ENCODE measurements at places on chromosomes 12 and 14.

DNA sequence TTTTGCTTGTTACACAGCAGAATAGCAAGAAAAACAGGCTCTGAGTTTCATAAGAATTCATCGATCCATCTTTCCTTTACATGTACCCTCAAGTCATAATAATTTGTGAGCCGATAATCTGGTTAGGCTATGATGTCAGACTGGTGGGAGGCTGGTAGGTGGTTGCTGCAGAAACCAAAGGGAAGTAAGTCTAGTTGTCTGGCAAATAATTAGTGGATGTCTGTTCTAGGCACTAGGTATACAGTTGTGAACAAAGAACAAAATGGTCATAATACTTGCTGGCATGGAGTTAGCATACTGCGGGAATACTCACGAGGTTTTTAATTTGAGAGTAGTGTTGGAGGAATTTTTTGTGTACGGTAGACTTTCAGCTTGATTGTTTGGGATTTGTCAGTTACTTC lies 8.8 kb downstream of the SUSD6 start:
- DNase-seq = no peak

GRCh38 chr12:29552994-29553748 lies 55.7 kb upstream of the OVCH1 start:
- DNase-seq = no peak

GRCh38 chr14:94823556-94824341 lies 53.8 kb upstream of the GSC start:
- peak; percentile 19 for DNase-seq

DNA sequence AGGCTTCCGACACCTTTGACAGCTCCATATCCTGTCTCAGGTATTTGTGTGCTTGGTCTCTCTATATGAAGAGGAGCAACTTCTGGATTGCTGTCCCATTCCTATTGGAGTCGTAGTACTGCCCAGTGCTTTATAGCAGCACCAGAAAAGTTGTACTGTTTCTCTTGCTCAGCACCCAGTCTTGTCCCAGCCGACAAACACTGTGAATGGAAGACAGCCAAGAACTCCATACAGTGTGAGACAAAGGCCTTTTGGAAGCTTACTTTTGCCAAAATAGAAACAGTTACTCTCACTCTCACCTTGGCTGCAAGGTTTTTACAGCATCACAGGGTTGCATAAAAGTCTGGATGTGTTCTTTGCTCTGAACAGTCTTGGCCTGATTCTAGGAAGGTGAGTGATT lies 105.3 kb downstream of the TGFB3 start:
- DNase-seq = no peak

DNA sequence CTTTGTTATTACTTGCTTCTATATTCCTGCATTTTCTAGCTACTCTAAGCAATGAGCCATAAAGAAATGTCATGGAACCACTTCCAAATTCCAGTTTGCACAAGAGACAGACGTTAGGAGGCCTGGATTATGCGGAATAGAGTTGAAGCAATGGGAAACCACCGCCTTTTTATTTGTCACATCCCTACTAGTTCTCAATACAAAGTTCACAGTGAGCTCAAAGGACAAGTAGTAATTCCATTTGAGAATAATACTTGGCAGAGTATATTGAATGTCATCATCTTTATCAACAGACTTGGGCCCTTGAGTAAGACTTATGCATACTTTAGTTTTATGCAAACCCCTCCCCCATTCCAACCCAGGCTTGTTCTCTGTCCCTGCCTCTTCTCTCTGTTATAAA lies 3.7 kb upstream of the SLC15A5 start:
- no peak for DNase-seq

GRCh38 chr12:120218680-120219606 lies 18.0 kb upstream of the RPLP0 start:
- DNase-seq = no peak

GRCh38 chr12:64636856-64637255 lies 26.6 kb downstream of the RASSF3 start:
- DNase-seq = no peak

DNA sequence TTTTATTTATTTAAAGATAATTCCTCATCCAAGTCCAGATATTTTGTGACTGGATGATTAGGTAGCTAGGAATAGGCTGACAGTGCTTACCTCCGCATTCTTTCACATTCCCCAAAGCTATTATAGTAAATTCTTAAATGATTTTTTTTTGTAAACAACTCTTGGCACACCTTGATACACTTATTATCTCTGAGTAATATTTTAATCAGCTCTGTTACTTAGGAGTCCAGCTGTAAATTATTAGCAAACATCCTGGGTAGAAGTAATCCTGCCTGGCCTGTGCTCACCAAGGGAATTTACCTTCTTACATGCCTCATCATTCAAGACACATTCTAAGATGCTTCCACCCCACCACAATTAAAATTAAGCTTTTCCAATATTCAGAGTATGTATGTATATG lies 186.1 kb downstream of the SLC2A13 start:
- no peak for DNase-seq

DNA sequence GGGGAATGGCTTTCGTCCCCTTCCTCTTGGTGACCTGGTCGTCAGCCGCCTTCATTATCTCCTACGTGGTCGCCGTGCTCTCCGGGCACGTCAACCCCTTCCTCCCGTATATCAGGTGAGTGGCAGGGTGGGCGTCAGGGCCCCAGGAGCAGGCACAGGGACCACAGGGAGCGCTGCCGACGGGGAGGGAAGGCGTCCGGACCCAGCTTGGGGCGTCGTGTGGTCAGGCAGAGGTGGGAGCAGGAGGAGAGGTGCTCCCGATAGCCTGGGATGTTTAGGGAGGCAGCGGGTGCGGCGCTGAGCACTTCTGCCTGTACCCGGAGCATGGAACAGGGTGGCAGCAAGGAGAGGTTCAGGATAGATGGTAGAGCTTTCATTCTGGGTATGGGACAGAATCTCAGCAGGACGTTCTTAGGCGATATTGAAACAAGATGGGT lies 444 bp downstream of the DRAM1 start:
- DNase-seq = peak; percentile 42

- DNase-seq = peak; percentile 82
These were observed 22.0 kb upstream of the NUDT14 start for GRCh38 chr14:105203057-105203531.

DNA sequence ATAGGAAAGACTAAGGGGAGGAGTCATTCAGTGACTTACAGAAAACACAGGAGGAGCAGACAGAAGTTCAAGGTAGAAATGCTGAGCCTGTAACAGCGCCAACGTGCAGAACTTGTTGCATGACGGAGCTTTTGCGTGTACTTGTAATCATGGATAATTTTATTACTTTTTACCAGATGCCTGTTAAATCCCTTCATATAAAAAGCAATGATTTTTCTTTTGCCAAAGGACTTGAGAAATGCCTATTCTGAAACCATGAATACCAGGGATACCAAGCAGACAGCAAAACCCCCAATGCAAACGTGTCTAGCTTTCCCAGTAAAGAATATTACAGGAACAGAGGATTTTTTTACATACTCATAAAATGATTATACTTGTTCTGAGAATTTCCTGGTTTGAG lies 163.6 kb upstream of the GSC start:
- no peak for DNase-seq

GRCh38 chr12:97767347-97767746 lies 304.7 kb downstream of the RMST start:
- no peak for DNase-seq

DNA sequence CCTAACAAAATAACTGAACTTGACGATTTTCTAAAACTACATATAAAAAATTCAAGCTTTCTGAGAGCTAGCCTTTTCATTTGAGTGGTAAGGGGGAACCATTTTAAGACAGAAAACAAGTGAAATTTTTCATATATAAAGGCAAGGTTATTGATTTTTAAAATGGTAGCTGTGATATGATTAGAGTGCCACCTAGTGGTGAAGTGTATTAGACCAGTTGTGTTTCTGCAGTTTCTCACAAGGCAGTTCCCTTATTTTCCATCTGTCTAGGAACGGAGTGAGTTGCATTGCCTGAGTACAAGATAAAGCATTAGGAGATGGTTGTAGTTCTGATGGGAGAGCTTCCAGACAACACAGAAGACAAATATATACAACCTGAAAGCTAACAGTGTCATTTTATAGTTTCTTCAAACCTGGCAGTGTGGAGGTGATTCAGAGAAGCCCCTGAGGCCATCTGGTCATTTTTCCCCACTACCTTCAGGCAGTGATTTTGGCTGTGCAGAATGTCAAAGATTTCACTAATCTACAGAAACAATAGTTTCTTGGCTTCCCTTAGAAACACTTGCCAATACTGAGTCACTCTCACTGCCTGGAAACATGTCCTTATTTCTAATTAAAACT lies 180.8 kb downstream of the C12orf50 start:
- no peak for DNase-seq

- peak; percentile 30 for DNase-seq
These were observed 13.7 kb downstream of the KRT71 start for GRCh38 chr12:52539083-52539820.

- no peak for DNase-seq
These were observed 28.8 kb downstream of the CLEC1A start for GRCh38 chr12:10069976-10070375.

- peak; percentile 54 for DNase-seq
These were observed 26.2 kb downstream of the DIO3 start for GRCh38 chr14:101587441-101587911.

DNA sequence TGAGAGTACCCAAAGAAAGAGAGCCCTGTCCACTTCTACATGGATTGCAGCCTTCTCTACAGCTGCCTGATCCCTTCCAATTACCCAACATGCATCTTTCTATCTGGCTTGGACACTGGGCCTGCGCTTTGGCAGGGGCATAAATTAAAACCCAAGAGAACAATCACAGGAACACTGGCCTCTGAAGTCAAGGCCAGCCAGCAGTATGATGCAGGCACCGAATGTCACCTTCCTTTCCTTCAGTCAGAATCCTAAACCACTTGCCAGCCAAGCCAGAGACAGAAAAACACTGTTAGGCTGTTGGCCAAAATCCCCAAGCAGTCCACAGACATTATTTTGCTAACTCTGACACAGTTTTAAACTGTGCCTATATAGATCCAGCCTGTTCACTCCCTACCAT lies 113.7 kb downstream of the DUSP6 start:
- DNase-seq = no peak

DNA sequence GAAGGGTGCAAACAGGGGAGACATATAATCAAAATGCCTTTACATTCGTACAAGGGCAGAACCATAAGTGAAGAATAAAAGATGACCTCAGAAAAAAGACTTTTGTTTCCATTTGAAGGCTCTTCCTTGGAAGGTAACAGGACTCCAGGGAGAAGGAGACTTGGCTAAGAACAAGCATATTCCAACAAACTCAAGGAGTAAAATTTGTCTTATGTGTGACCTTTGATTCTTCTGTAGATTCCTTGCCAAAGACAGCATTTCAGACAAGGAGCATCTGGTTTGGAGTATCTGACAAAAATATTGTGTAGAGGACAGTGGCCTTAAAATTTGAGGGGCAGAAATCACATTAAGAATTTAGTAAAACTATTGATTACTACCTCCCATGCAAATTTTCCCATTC lies 991.9 kb downstream of the FLRT2 start:
- peak; percentile 75 for DNase-seq

DNA sequence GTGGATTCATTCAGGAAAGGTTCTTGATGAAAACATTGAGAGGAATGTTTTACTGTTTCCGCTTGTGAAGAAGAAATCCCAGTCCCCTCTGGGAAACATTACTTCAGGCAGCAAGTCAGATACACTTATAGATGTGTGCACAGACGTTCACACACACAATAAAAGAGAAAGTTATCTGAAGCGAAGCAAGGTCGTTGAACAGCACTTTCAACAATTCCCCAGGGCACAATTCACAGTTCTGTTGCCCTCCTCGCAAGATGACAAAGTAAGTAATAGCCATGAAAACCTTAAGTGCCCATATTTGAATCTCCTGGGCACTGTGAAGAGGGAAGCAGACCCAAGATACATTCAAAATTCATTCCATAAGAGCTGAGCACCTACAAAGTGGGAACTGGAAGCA lies 156.6 kb upstream of the CAND1 start:
- no peak for DNase-seq

GRCh38 chr14:75273272-75274049 lies 5.2 kb upstream of the FOS start:
- no peak for DNase-seq

GRCh38 chr12:11747969-11748368 lies 98.5 kb downstream of the ETV6 start:
- DNase-seq = no peak

GRCh38 chr14:89963288-89963978 lies 7.7 kb downstream of the TDP1 start:
- no peak for DNase-seq

DNA sequence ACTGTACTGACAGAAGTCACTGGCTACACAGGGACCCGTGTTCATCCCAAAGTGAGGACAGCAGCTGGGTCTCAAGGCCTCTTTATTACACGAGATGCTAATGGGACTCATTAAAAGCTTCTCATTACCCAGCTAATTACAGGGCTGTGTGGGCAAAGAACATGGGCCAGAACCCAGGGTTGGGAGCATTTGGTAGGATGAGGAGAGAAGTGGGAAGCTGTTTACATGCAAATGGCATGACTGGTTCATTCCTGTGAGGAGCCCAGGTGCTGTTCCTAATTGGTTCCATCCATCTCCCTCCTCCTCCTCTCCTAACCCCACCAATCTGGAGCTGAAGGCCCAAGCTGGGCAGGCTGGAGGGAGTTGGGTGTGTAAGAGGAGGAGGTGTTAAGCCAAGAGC lies 8.9 kb upstream of the TAC3 start:
- no peak for DNase-seq

- DNase-seq = peak; percentile 42
These were observed 78.1 kb downstream of the C14orf132 start for GRCh38 chr14:96117101-96117897.

- no peak for DNase-seq
These were observed 10.9 kb downstream of the GATC start for GRCh38 chr12:120457133-120457532.

GRCh38 chr12:113803759-113804140 lies 162.4 kb downstream of the RBM19 start:
- DNase-seq = no peak

- DNase-seq = no peak
These were observed 72.3 kb downstream of the FRMD6 start for GRCh38 chr14:51723990-51724389.

DNA sequence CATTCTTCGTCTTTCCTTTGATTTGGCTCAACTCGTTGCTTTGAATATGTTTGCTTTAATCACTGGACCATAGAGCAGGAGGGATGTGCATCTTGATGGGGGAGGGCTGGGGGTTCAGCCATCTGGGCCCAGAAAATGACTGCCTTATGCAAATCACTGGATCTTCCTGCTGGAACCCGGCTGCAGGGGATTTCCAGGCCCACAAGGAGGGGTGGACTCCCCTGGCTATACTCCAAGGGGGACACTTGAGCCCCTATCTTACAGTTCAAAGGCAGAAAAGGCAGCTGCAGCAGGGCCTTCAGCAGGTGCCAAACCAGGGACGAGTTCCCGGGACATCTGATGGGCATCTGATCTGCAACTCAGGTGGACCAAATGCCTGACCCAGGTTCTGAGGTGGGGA lies 122.5 kb downstream of the DICER1 start:
- peak; percentile 43 for DNase-seq

DNA sequence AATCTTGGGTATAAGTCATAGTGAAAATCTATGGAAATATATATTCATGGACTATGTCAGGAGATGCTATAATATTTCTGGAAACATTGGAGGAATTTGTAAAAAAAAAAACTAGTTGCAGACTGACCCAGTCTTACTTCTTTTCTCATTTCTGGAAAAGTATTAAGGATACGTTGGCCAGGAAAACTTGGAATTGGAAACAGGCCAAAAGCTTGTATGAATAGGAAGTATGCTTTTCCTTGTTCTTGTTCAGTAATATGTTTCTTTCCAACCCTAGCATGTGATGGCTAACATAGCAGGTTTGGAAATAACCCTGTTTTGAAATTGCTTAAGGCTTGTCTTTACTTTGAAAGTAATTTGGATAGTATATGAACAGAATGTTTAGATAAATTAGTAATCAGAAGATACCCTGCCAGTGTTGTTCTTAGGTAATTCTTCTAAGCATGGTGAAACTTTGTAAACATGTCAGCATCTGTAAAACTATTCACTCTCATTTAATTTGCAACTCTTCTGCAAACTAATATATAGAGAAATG lies 316.2 kb downstream of the NPAS3 start:
- peak; percentile 28 for DNase-seq
